ENCODE measurements at places on chromosomes 7 and 10.

GRCh38 chr7:127683776-127684681 is 32.0 kb downstream of the SND1 start:
- no peak for DNase-seq

GRCh38 chr7:42232275-42232674 is 4.7 kb downstream of the GLI3 start:
- DNase-seq = no peak

DNA sequence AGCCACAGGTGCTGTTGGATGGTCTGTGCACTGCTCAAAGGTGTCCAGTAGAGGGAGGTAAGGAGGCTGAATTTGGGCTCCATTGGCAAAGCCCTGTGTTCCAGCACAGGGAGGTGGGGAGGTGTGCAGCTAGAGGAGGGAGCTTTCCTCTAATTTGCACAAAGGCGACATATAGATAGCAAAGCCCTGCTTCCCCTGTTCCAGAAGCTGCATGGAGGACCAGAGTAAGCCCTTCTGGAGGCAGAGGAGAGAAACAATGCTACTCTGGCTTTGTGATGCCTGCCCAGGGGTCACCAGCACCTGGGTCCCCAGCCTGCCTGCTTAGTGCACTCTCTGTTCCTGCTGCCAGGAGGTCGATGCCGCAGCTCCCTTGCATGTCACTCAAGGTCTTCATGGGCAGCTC is 3.4 kb upstream of the ARHGAP22 start:
- DNase-seq = no peak

GRCh38 chr10:51269821-51270220 is 195.5 kb downstream of the PRKG1 start:
- DNase-seq = no peak

All from BJ (cell line).